ENCODE measurements at places on chromosomes 1 and 21. TPM values are rescaled to one million over a fixed set of nuclear protein-coding genes. Genes with fewer than 3 reads are reported as not detected.

KIF14 gene
- total RNA-seq: 13.7 TPM

ACTL8 gene
- not detected for total RNA-seq

PLD5 gene
- total RNA-seq: not detected

MTARC1 gene
- total RNA-seq: not detected

BACH1 gene
- 28.2 TPM for total RNA-seq

RXRG gene
- total RNA-seq: not detected

ARPC5 gene
- total RNA-seq: 128 TPM

ARMH1 gene
- total RNA-seq: 162 TPM

AMY1C gene
- not detected for total RNA-seq

FCRL2 gene
- not detected for total RNA-seq

DNA sequence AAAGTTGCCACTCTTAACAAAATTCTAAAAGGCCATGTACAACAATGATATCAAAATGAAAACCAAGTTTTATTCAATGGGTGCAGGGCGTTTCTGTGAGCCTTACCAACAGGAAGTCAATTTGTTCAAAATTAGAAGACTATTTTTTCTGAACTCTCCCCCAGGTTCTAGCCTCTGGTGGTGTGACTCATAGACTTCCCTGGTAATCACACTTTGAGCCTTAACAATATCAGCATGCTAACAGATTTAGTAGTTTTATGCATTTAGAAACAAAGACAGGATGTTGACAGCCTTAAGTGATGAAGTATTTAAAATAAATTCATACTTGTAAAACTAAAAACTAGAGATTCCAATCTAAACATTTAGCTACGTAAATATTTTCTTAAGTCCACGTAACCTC is 88.4 kb downstream of the LRRC8C start:
- peak overlapping the region; percentile 11 for H3K4me3 ChIP-seq
- peaks cover 57% of the 10 kb centered on the region for H3K36me3 ChIP-seq
- peak overlapping the region; percentile 98 for H3K27ac ChIP-seq
- no peaks in the 10 kb centered on the region for H3K27me3 ChIP-seq
- peak; percentile 54 for DNase-seq
- peaks cover 93% of the 10 kb centered on the region for H3K4me1 ChIP-seq

DNA sequence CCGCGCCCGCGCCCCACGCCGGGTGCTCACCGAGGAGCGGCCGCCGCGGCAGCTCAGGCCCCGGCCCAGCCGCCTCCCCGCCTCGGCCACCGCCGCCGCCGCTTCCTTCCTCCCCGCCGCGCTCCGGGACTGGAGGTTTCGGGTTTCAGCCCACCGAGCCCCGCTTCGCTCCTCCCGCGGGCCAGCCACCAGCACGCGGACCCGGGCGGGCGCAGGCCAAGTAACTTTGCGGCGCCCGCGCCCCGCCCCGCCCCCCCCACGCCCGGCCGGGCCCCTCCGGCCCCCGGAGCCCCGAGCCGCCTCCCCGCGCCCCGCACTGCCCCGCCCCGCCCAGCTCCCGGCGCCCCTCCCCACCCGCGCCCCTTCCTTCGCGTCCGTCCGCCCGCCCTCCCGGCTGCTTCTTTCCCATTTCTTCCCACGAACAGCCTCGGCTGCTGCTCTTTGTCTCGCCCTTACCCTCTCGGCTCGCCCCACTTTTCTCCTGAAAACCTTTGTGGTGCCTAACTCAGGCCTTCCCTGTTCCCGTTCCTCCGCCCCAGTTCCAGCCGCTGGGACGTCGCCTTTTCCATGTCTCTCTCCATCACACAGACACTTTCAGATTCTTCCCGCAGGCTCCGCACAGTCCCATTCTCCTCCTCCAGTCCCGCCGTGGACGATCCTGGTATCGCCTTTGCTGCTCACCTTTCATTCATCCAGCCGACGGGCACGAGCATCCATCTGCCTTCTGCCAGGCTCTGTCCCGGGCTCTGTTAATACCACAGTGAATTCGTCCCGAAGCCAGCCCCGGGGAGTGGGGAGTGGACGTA is at the start of gene GPR161:
Gene GPR161 (minus strand): TSS at position 222 of the 806 bp plus-strand sequence. CDS start 32,080 bp downstream, outside the sequence.
- peak within 1 kb of the TSS; percentile 26 for H3K27ac ChIP-seq
- peaks cover 17% of the 10 kb centered on the region for H3K4me1 ChIP-seq
- DNase-seq: peak; percentile 23

DNA sequence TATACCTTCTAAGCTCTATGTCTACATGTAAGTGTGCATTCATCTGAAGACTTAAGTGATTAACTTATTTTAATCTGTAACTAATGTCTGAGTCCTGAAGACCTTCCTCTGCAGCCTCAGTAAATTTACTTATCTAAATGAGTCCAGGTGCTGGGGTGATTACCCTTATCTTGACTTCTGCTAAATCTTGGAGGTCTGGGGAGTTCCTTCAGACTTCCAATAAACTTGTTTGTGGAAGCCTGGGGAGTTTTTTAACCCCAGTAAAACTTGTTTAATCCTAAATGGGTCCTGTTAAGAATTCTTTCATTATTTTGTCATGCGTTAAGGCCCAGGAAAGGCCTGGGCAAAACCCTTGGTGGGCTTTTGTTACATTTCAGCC is 37.0 kb downstream of the RSPH1 start:
- no peak overlapping the region for H3K4me3 ChIP-seq
- no peaks in the 10 kb centered on the region for H3K27me3 ChIP-seq
- H3K36me3 ChIP-seq: no peaks in the 10 kb centered on the region
- DNase-seq: no peak

DNA sequence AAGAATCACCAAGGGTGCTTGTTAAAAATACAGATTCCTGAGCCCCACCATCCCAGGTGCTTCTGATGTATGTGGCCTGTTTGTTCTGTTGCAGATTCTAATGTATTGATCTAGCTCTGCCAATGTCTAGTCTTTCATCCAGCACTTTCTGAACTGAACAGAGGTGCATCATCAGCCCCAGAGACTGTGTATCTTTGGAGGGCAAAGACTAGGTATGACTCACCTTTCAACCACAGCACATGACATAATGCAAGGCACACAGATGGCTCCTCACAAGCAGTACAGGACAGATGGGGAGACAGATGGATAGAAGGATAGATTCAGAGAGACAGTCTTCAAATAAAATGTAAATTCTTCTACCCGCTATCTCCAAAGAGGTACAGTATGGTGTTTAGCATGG is 32.3 kb downstream of the CD58 start:
- H3K4me3 ChIP-seq: no peak overlapping the region
- H3K27me3 ChIP-seq: no peaks in the 10 kb centered on the region

- DNase-seq: no peak
- no peak overlapping the region for H3K4me3 ChIP-seq
- H3K27ac ChIP-seq: no peak overlapping the region
Observed at GRCh38 chr1:168159251-168159650, 19.5 kb upstream of the TIPRL start.

DNA sequence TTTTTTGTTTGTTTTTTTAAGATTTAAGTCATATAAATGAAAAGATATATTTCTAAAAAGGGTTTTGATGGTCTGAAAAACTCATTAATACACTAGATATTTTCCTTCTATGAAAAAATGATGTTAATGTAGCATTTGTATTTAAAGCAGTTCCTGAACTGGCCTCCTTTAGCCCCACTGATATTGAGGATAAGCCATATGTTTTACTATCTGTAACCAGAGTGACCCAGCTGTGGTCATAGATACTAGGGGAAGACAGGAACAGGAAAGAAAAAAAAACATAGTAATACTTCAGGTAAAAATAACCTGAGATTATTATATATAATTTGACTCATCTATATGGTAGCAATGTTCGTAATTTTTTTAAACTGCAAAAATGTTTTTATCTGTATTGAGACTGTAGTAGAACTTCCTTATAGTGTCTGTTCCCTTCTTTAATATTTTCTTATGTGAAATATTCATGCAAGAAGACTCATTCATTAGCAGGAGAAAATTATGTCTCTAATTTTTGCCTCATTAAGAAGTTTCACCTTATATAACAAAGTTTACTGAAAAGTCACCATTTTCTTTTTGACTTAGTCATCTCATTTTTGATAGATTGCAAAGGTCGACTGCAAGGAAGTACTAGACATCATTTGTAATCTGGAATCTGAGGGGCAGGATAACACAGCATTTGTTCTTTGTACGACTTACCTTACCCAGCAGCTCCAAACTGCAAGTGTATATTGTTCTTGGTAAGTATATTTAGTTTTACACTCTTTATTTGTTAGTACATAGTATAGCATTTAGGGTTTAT is 25.6 kb upstream of the TMCO2 start:
- H3K27me3 ChIP-seq: no peaks in the 10 kb centered on the region
- H3K36me3 ChIP-seq: peaks cover 17% of the 10 kb centered on the region
- no peak overlapping the region for H3K27ac ChIP-seq
- H3K4me1 ChIP-seq: peaks cover 37% of the 10 kb centered on the region
- H3K4me3 ChIP-seq: no peak overlapping the region
- DNase-seq: no peak

DNA sequence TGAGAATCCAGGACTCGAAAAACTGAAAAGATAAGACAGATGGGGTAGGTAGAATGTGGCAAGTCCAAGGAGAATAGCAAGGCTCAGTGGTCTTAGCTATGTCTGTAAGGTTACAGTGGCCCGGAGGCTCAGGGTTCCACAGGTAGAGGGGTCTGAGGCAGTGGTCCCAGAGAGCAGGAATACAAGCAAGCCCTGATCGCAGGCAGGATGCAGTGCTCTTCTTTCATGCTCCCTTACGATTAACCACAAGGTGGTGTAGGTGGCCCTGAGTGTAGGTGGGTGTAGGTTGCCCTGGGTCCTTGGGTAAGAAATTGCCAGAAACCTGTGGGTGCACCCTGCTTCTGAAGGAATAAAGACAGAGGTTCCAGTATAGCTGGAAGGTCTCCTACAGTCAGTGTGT is 99.1 kb upstream of the RAB3GAP2 start:
- no peak overlapping the region for H3K4me3 ChIP-seq
- H3K27ac ChIP-seq: no peak overlapping the region
- peaks cover 19% of the 10 kb centered on the region for H3K27me3 ChIP-seq
- no peaks in the 10 kb centered on the region for H3K36me3 ChIP-seq
- DNase-seq: no peak

GRCh38 chr1:4957027-4957426 is 302.6 kb downstream of the AJAP1 start:
- no peaks in the 10 kb centered on the region for H3K4me1 ChIP-seq
- H3K27ac ChIP-seq: no peak overlapping the region
- peaks cover 7% of the 10 kb centered on the region for H3K27me3 ChIP-seq
- no peak overlapping the region for H3K4me3 ChIP-seq

- no peak overlapping the region for H3K27ac ChIP-seq
- H3K4me1 ChIP-seq: no peaks in the 10 kb centered on the region
- H3K27me3 ChIP-seq: no peaks in the 10 kb centered on the region
- DNase-seq: no peak
Observed at GRCh38 chr1:39450956-39451606, 40.4 kb upstream of the BMP8A start.

GRCh38 chr1:21703318-21703963 is 34.3 kb upstream of the RAP1GAP start:
- peaks cover 31% of the 10 kb centered on the region for H3K36me3 ChIP-seq
- no peak for DNase-seq
- no peak overlapping the region for H3K4me3 ChIP-seq
- no peaks in the 10 kb centered on the region for H3K27me3 ChIP-seq
- no peak overlapping the region for H3K27ac ChIP-seq

- no peak overlapping the region for H3K4me3 ChIP-seq
- H3K4me1 ChIP-seq: no peaks in the 10 kb centered on the region
- peaks cover 2% of the 10 kb centered on the region for H3K27me3 ChIP-seq
- no peak for DNase-seq
Observed at GRCh38 chr1:179016706-179017382, 8.8 kb upstream of the FAM20B start.

DNA sequence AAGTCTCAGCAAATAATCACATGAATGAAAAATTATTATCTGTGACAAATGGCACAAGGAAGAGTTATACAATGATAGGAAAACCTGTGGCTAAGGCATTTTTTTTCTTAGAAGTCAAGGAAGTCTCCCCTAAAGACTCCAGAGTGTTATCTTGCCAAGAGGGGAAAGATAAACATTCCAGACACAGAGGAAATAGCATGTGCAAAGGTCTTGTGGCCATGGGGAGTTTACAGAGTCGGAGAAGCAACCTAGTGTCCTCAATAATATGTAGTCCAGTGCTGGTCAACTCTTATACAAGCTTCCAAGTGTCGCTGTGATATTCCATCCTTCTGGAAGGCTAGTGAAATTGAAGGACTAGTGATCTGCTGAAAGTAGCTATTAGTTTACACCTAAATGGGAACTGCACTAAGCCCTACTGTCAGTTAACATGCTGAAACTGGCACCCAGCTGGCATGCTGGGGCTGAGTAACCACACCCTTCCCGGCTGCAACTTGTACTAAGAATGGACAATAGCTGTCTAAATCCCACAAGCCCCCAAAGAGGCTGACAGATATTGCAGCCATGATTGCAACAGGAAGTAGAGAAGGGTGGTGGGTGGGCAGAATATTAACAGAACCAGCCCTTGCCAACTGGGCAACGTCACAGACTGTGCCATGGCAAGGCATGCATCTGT is 11.5 kb upstream of the ATP1B1 start:
- DNase-seq: no peak
- H3K27ac ChIP-seq: no peak overlapping the region
- H3K36me3 ChIP-seq: no peaks in the 10 kb centered on the region
- no peaks in the 10 kb centered on the region for H3K27me3 ChIP-seq

DNA sequence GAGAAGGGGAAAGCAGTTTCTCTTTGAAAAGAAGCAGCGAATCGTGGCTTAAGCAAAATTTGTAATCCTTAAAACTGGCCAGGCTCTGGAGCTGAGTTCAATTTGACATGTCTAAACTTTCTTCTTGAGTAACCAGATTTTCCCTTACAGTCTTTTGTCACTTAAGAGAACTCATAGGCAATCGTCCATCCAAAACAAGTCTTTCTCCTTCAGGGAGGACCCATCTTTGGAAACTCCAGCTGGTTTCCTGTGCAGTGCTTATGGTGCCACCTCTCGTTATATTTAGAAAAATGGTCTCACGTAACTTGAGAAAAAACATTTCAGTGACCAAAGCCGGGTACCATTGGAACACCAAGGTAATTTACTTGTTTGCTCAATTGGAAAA is 1.8 kb upstream of the PTTG1IP start:
- H3K27me3 ChIP-seq: no peaks in the 10 kb centered on the region
- H3K4me3 ChIP-seq: peak overlapping the region; percentile 84
- H3K36me3 ChIP-seq: no peaks in the 10 kb centered on the region
- peak overlapping the region; percentile 83 for H3K27ac ChIP-seq
- peaks cover 26% of the 10 kb centered on the region for H3K4me1 ChIP-seq

- H3K27me3 ChIP-seq: no peaks in the 10 kb centered on the region
- no peaks in the 10 kb centered on the region for H3K36me3 ChIP-seq
- H3K4me3 ChIP-seq: no peak overlapping the region
- H3K4me1 ChIP-seq: peaks cover 55% of the 10 kb centered on the region
- peak; percentile 64 for DNase-seq
Observed at GRCh38 chr1:169595764-169596711, 9.8 kb upstream of the F5 start.

- H3K4me1 ChIP-seq: no peaks in the 10 kb centered on the region
- H3K4me3 ChIP-seq: no peak overlapping the region
- peaks cover 5% of the 10 kb centered on the region for H3K27me3 ChIP-seq
- H3K36me3 ChIP-seq: no peaks in the 10 kb centered on the region
- H3K27ac ChIP-seq: no peak overlapping the region
Observed at GRCh38 chr1:185938396-185938795, 204.2 kb downstream of the HMCN1 start.

- no peak overlapping the region for H3K27ac ChIP-seq
- no peak for DNase-seq
- H3K36me3 ChIP-seq: peaks cover 9% of the 10 kb centered on the region
Observed at GRCh38 chr1:214574598-214575411, 23.4 kb upstream of the PTPN14 start.

- no peaks in the 10 kb centered on the region for H3K36me3 ChIP-seq
- DNase-seq: no peak
- H3K27me3 ChIP-seq: peaks cover 41% of the 10 kb centered on the region
Observed at GRCh38 chr1:210293171-210293607, 35.5 kb upstream of the HHAT start.

All from activated CD8-positive, alpha-beta T cell treated with anti-CD3 and anti-CD28 coated beads for 36 hours (primary cell).